ENCODE measurements at places on chromosomes 2 and 18. TPM values are rescaled to one million over a fixed set of nuclear protein-coding genes. Genes with fewer than 3 reads are reported as not detected.

The LRRFIP1 gene
- total RNA-seq, result 84.8 TPM

DNA sequence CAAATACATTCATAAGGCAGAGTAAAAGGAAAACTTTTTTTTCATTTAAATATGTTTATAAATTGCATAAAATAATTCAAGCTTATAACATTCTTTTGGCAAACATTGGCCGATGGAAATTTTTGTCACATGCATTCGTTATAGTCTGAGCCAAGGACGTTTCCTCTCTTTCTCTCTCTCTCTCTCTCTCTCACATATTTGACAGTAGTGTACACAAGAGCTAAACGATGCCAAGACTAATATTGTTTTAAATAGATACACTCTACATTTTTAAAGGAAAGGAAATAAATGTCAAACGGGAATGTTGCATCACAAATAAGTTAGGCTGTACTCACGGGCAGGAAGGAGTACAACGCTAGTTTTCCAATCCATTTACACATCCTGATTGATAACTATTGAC is 251.1 kb upstream of the SMIM21 start:
- no peak for DNase-seq

- DNase-seq, result no peak
Observed at GRCh38 chr18:22394428-22394827, 23.3 kb downstream of the CTAGE1 start.

- DNase-seq, result no peak
Observed at GRCh38 chr2:206443735-206444527, 599 bp downstream of the ADAM23 start.

DNA sequence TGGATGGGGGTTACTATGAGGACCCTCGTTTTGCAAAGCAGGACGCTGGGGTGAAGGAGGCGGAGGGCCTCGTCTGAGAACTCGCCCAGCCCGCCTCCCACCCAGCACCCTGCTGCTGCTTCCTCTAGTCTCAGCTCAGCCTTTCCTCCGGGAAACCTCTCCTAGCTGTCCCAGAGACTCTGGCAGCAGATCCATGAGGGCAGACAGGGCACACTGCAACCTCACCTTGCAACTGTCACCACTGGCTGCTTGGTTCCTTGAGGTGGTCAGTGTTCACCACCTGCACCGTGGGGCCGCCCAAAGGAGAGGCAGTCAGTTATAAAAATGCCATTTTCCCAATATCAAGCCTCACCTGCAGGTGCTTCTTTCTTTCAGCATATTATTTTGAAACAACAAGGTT is 45.6 kb downstream of the PARD6G start:
- no peak for DNase-seq

- no peak for DNase-seq
Observed at GRCh38 chr2:152022090-152022489, 76.8 kb downstream of the CACNB4 start.

GRCh38 chr2:198630384-198630783 is 826.0 kb downstream of the PLCL1 start:
- DNase-seq, result no peak

GRCh38 chr2:168307379-168307778 is 60.0 kb upstream of the STK39 start:
- no peak for DNase-seq

- no peak for DNase-seq
Observed at GRCh38 chr2:231003186-231003585, 7.3 kb downstream of the SPATA3 start.

- no peak for DNase-seq
Observed at GRCh38 chr2:169105476-169105875, 36.1 kb downstream of the DHRS9 start.

DNA sequence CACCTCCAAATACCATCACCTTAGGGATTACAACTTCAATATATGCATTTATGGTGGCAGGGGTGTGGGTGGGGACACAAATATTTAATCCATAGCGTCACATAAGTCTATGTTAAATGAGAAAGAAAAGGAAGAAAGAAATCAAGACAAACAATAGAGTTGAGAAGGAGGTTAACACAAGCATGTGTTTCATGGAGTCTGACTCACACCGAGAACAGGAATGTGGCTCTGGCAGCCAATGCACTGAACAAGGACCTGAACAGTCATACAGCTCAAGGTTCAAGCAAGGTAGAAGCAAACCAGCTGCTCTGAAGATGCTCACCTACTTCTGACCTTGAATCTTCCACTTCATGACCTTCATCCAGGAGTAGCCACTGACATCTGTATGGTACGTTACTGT is 36.2 kb upstream of the LPIN1 start:
- no peak for DNase-seq

The SMCHD1 gene
- 93.2 TPM for total RNA-seq

- DNase-seq, result no peak
Observed at GRCh38 chr2:36477315-36477714, 120.7 kb downstream of the FEZ2 start.

DNA sequence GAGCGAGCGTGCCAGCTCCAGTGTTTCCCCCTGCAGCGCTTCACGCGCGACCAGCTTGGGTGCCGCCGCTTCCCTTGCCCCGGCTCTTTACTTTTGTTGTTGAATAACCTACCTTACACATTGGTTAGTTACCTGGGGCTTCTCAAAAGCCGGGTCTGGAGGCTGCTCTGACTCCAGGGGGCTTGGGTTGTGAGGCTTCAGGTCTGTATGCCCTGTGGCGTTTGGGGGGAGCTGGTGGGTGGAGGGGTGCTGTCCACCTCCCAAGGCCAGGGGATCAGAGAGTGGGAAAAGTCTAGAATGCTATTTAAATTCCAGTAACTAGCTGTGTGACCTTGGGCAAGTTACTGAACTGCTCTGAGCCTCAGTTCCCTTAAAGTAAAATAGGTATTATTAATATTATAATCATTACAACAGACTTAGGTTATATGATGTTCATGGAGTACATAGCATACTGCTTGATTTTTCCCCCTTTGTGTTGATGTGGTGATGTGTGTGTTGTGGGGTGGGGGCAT is 770 bp downstream of the LYPD6B start:
- DNase-seq, result no peak

The FOXI3 gene
- not detected for total RNA-seq

The GPR148 gene
- total RNA-seq, result not detected

DNA sequence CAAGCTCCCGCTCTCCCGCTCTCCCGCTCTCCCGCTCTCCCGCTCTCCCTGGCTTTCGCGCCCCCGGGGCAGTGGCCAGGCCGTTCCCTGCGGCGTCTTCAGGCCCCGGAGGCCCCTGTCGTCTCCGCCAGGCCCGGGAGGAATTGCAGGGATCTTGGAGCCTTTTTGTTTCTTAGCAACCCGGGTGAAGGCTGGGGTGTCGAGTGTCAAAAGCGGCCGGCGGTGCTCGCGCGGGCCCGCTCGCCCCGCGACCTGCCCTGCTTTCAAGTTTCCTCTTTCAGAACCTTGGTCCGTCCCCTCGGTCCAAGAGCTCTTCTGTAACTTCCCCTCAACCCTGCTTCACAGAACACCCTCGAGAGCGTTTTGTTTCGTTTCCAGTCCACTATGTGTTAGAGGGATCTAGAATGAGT is 1.4 kb downstream of the RNF138 start:
- peak; percentile 69 for DNase-seq

The DSC2 gene
- 7.4 TPM for total RNA-seq

DNA sequence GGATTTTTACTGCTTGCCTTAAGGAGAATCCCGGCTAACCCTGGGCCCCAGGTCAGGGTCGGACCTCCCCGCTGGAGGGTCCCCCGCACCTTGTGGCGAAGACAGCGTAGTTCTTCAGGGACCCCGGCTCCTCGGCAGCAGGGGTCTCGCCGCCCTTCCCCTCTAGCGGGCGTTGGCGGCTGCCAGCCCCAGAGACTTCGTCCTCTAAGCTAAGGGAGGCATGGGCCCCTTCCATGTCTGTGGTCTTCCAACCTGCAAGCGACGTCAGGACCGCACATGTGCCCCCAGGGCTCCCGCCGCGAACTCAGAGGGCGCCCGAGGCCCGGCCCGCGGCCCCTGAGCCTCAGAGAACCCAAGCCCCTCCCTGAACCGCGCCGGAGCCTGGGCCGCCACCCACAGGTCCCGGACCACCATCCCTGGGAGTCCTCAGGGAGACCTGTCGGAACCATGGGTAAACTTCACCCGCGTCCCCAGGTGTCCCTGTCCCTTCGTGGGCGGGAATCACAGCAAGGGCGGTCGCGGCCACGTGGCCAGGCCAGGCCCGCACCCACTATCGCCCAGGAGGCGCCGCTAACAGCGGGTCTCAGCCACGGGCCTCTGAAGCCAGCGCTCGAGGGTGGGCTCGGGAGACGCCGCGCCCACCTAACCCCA is 562 bp downstream of the ANKMY1 start:
- peak; percentile 65 for DNase-seq

- DNase-seq, result no peak
Observed at GRCh38 chr2:239608260-239608659, 207.4 kb upstream of the HDAC4 start.

The TGFA gene
- total RNA-seq, result 11.8 TPM

DNA sequence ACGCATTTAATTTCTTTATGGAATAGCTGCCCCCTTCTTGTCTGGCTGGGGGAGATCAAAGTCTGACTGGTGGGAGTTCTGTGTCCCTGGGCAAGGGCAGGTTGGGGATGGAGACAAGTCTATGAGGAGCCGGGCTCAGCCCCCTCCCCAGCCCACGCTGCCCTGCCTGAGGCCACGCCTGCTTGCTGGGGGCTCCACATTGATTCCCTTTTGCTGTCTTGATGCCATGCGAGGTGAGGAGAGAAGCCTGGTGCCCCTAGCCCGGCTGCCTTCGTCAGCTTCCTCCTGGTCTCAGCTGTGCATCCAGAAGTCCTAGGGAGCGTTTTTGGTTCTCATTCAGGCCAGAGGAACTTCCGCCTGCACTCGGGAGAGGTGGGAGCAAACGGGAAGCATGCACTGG is 247.9 kb downstream of the NDUFA10 start:
- DNase-seq, result no peak

GRCh38 chr18:79936641-79937040 is 14.8 kb downstream of the SLC66A2 start:
- DNase-seq, result peak; percentile 49

DNA sequence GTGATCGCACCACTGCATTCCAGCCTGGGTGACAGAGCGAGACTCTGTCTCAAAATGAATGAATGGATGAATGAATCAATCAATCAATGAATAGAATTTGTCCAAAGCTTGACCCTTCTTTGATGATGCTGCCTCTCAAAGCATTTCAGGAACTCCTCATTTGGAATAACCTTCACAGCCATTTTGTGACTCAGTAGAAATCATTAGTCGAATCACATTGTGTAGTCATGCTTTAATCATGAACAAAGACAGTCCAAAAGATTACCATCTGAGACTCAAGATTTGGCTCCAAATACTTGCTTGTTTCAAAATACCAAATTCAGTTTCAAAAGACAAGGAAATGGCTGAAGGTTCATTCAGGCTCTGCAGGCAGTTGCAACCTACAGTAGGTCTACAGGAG is 83.1 kb downstream of the VWA3B start:
- no peak for DNase-seq

- no peak for DNase-seq
Observed at GRCh38 chr2:182715121-182715891, 751 bp upstream of the DNAJC10 start.

DNA sequence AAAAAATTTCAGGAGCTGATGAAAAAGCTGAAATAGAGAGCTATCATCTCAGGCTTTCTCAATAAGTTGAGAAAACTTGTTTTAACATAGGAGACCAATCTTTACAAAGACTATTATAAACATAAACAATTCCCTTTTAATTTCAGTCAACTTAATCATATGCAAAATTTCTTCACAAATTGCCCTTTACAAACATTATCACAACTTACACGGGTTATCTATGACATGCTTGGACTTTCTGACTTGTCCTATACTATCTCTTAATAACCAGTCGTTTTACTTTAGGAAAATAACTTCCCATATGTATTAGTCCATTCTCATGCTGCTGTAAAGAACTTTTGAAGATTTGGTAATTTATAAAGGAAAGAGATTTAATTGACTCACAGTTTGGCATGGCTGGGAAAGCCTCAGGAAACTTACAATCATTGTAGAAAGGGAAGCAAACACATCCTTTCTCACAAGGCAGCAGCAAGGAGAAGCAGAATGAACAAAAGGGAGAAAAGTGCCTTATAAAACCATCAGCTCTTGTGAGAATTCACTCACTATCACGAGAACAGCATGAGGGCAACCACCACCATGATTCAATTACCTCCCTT is 1583.7 kb upstream of the CELF4 start:
- no peak for DNase-seq

The C2orf15 gene
- total RNA-seq, result not detected

The LBX2 gene
- total RNA-seq, result 0.53 TPM

DNA sequence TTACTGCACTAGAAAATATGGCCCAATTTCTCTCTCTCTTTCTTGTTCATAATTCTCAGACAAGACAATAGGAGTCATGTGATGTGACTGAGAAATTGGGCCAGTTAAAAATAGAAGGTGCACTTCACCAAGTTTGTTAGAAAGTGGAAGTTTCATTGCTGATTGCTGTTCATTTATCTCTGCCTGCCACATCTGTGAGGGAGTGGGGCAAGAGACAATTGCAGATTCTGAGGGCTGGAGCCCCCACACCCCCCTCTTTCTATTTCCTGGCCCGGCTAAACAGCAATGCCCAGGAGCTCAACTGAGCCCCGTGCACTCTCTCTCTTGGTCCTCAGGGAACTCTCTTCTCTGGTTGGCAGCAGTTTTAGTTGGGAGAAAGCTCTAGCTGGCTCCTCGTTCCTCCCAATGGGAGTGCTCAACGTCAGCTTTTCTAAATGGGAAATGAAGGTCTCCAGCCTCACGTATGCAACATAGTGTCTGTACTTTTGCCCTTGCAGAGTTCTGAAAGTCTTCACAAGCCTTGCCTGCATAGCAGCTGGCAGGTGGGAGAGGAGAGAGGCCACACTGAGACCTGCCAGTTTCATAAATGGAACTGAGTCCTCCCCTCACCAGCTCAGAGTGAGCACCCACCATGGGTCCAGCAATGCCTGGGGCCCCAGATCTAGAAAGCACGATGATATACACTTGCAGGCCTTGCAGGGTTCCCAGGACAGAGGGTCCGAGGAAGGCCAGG is 115.7 kb downstream of the MYCN start:
- DNase-seq, result no peak

DNA sequence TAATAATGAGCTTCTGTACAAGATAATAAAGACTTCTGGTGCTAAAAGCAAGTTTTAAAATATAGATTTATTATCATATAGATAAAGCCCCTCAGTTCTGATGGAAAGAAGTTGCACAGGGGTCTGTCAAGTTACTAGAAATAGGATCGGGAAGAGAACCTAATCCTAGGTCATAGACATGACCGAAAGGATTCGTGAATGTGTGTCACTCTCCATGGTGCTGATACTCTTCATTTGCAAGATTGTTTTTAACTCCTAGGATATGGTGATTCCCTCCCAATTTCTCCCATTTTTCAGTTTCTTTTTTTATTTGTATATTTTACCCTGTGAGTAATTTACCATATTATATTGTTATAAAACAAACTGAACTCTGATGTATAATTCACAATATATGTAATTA is 58.9 kb upstream of the CTNNA2 start:
- no peak for DNase-seq

DNA sequence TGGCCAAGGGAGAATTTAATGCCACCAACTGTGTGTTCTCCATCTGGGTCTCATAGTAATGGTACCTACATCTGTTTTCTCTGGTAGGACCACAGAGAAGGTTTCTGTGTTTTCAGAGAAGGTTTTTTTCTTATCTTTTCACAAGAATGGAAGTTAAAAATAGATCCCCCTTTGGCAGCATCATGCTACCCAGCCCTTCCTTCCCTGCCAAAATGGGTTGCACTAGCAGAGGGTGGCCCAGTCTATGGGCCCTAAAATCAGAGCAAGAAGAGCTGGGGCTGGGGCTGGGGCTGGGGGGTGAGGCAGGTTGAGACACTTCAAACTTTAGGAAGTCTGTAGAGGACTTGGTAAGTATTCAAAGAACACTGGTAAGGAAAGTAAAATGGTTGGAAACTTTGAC is 44.8 kb upstream of the ZDBF2 start:
- no peak for DNase-seq

The KCNG2 gene
- total RNA-seq, result 0.22 TPM

GRCh38 chr2:31474296-31474695 is 59.8 kb upstream of the XDH start:
- DNase-seq, result no peak

Measured in sciatic nerve (tissue), 2 donors.